Stimulated activated CD4-positive, alpha-beta T cell treated with anti-CD3 and anti-CD28 coated beads, Interleukin-12 subunit alpha, Interleukin-12 subunit beta, amount 100 ng/mL, for 4 hours (primary cell): ENCODE measurements at places on chromosomes 16 and 17.

- no peak for DNase-seq
Measured at GRCh38 chr16:89905511-89906139, 13.0 kb upstream of the MC1R start.

DNA sequence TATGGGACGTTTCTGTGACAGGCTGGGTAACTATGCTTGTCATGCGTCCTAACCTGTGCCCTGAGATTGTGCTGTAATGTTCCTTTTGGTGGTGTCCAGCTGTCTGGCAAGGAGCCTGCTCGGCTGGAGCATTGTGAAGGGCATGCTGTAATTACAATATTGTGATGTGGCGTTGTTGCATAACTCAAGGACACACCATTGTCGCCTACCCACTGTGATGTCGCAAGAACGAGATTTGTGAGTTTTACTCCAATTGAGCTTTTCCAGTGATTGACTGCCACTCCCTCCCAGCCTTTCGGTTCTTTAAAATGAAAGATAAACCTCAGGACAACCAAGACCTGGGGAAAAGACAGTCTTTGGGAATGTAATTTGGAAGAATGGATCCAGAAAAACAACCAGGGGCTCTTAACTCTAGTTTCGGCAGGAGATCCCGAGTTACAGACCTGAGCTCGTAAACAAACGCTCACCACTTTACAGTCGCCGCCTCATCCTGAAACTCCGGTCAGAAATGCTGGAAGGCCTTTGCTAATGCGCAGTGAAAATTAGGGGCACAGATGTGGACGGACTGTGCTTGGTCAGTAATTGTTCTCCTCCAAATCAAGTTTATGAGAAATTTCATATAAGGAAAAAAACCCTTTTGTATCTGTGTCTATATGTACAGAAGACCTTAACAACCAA lies 1.3 kb downstream of the ZNF750 start:
- DNase-seq: no peak

- DNase-seq: no peak
Measured at GRCh38 chr16:77393955-77394354, 40.9 kb downstream of the ADAMTS18 start.

DNA sequence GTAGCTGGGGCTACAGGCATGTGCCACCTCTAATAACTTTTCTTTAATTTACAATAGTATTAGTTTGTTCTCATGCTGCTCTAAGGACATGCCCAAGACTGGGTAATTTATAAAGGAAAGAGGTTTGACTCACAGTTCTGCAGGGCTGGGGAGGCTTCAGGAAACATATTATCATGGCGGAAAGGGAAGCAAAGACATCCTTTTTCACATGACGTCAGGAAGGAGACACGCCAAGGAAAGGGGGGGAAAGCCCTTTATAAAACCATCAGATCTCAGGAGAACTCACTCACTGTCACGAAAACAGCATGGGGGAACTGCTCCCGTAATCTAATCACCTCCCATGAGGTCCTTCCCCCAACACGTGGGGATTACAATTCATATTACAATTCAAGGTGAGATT lies 18.3 kb downstream of the IL4R start:
- no peak for DNase-seq

DNA sequence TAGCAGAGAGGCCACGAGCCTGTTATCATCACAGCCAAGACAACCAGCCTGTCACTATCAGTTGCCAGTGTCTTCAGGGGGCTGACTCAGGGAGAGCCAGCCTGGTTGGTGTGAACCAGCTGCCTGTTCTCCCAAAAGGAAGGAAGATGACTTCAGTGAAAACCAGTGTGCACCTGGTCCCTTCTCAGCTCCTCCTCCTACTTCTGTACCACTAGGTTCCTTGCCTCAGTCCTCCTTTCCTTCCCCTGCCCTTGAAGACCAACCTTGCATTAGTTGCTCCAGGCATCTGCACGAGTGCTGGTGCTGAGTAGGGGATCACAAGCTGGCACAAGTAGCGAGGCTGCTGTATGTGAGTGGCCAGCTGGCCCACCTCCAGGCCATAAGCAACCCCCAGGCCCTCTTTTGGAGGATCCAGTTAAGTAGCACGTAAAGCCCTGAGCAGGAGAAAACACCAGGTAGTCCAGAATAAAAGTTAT lies 8.5 kb downstream of the TUBG1 start:
- no peak for DNase-seq

DNA sequence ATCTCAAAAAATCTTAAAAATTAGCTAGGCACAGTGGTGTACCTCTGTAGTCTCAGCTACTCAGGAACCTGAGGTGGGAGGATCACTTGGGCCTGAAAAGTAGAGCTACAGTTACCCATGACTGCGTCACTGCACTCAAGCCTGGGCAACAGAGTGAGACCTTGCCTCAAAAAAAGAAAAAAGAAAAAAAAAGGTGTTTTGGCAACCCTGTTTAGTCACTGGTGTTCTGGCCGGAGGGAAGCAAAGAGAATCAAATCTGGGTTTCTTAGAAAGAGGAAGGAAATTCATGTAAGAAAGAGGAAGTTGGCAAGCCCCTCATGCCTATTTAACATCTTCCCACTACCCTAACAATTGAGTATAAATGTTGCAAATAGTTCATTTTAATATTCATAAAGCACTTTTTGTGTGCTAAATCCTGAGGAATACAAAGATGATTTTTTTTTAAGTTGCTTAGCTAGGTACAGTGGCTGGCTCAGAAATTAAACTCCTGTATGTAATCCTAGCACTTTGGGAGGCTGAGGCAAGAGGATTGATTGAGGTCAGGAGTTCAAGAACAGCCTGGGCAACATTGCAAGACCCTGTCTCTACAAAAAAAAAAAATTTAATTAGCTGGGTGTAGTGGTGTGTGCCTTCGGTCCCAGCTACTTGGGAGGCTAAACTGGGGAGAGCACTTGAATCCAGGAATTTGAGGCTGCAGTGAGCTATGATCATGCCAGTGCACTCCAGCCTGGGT lies 6.5 kb upstream of the USP32 start:
- DNase-seq: no peak

- no peak for DNase-seq
Measured at GRCh38 chr17:37446027-37446426, 39.3 kb downstream of the TADA2A start.

GRCh38 chr16:49638673-49639610 lies 217.0 kb downstream of the ZNF423 start:
- DNase-seq: no peak

DNA sequence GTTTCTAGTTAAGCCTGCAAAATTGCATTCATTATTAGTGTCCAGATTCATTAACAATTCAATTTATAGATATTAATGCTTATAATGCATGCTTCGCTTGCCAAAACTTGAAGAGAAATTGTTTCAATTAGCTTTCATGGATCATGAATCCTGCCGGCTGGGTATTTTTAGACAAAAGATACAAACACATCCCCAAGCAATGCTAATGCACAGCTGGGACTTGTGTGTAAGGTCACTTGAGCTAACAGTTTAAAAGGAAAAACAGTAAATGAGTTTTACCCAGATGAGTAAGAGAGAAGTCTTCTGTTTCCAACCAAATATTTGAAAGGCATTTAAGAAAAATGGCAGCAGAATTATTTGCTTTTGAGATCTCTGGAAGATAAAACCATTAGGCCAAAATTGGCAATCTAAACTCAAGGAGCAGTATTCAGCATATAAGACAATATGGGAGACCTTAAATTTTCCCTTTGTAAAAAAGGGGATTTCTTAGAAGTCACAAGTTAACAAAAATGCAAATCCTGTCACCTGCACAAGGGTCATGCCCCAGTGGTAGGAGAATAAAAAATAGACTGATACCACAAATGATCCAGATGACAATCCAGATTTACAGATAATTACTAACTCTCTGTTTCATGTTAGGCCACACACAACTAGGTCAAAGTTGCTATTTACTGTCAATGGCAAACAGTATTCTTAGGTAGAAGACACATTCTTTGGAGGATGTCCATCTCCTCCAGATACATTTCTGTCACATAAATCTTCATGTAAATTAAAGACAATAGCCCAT lies 418.4 kb upstream of the PMFBP1 start:
- DNase-seq: no peak

DNA sequence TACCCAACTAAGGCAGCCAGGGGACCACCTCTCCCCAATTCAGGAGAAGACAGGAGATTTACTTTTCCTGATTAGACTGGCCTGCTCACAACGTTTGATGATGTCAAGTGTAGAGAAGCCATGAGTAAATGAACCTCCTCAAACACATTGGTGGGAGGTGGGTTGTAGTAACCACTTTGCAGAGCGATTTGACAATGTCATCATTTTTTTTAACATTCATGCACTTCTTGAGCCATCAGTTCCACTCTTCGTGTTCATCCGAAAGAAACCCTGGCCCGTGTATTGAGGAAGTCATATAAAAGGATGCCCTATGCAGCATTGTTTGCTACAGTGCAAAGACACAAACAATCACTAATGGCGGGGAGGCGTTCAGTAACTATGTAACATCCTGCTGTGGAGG lies 5.5 kb upstream of the KRT19 start:
- DNase-seq: no peak

GRCh38 chr17:27808628-27809027 lies 8.3 kb upstream of the NOS2 start:
- DNase-seq: no peak

- DNase-seq: no peak
Measured at GRCh38 chr16:23668873-23669272, 9.8 kb upstream of the PLK1 start.

GRCh38 chr16:89200850-89201411 lies 594 bp upstream of the SLC22A31 start:
- DNase-seq: no peak

- no peak for DNase-seq
Measured at GRCh38 chr17:20294120-20294519, 173.2 kb downstream of the LGALS9B start.

GRCh38 chr16:89401641-89402445 lies 88.5 kb downstream of the ANKRD11 start:
- DNase-seq: no peak

- DNase-seq: no peak
Measured at GRCh38 chr17:41692722-41693521, 4.2 kb downstream of the EIF1 start.
